T-helper 22 cell (primary cell): ENCODE measurements at places on chromosomes 5 and 9.

GRCh38 chr5:145906401-145906800 lies 30.0 kb upstream of the SH3RF2 start:
- no peak for DNase-seq

DNA sequence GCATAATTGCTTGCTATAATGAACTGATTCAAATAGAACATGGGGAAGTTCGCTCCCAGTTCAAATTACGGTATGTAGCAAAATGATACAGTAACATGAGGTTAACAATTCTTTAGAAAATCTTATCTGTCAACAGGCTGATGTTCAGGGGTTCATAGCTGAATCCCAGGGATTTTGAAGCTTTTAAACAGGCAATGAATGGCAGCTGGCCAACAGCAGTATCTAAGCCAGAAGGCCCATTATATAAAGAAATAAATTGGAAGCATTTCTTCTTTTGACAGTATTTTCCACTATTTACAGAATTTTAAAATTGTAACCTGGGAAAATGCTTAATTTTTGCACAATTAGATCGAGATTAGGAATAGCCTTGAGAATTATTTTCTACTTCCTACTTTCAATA lies 126.8 kb downstream of the PDE8B start:
- no peak for DNase-seq

GRCh38 chr5:111948092-111948841 lies 191.3 kb upstream of the NREP start:
- DNase-seq, result no peak

DNA sequence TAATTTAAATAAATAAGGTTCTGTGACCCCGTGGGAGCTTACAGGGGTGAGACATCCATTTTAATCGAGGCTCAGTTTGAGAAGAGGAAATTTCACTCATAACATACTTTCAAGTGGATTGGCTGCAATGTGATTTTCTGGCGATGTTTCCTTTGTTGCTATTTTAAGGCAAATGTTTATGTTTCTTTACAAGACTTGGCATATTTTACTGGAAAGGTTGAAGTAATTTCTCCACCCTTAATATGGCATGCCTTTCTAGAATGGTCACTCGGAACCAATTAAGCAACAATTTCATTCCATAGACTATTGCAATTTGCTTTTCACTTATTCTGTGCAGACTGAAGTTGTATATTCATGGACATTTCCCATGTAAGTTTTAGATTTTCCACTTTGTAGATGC lies 438.0 kb upstream of the WWC1 start:
- DNase-seq, result no peak
